Activated T-helper 1 cell treated with anti-CD3 and anti-CD28 coated beads, Interleukin-2, amount 50 U/mL, for 16 hours (primary cell): ENCODE measurements at places on chromosomes 7 and 10.

DNA sequence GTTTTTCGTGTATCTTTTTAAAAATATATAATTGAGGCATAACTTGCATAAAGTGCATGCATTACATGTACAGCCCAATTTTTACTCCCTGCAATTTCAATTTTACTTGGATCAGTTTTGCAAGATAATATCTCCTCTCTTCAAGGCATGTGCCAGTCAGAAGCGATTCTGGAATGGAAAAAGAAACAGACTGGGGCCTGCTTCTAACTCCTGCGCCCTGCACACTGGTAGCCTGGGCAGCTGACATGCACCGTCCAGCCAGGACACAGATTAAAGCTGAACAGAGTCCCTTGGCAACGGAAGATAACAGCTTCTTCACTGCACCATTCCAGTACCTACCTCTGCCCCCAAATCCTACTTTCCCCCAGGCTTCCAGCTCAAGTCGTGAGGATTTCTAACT is 182.1 kb downstream of the FAM107B start:
- no peak for DNase-seq

DNA sequence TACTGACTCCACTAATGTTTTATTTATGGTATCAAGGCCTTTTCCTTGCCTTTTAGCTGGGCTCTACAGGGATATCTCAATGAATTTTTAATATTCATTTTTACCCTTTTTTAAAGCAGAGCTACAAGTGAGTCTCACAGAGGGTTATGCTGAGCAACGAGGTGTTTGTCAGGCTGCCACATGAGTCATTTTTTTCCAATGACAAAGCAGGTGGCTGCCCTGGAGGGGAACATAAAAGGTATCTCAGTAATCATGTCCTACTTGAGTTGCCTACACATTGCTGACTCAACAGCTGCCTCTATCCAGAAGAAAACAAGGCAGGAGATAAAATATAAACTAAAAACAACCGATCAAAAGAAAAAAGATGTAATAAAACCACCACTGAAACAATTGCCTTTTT is 1004.9 kb upstream of the POT1 start:
- no peak for DNase-seq

DNA sequence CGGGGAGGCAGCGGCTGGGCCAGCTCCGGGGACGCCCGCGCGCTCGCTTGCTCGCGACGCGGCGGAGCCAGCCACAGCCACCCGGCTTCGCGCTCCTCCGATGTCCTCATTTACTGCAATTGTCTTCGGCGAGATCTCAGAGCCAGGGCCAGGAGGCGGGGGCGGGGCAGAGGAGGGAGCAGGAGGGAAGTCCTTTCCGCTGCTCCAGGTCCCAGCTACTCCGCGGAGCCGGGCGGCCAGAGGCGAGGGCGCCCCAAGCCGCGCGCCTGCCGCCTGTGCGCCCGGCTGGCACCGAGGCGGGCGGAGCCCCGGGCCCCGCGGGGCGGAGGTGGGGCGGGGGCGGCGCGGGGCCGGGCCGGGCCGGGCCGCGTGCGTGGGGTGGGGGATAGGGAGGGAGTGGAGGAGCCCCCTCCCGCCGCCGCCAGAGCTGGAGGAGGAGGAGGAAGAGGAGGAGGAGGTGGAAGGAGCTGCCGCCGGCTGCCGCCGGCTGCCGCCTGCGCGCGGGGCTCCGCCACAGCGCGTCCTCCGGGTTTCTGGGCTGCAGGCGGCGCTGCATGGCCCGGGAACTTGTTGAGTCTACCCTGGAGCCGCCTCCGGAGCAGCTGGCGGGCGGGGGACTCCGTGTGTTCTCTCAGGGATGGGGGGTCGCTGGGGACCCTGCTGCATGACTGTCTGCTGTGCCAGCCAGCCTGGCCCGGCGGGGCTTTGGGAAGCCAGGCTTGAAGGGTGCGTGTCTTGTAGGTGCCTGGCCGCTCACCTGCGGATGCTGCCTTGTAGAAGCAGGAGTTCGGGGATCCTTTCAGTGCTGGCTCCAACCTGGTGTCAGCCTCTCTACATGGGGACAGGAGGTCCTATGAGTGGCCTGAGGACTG is at the start of gene INSYN2A:
Gene INSYN2A (minus strand): TSS at position 310 of the 872 bp plus-strand sequence. CDS start 20,196 bp downstream, outside the sequence.
- no peak for DNase-seq

- DNase-seq = no peak
Observed at GRCh38 chr10:123787566-123787965, 104.0 kb downstream of the CPXM2 start.

- DNase-seq = no peak
Observed at GRCh38 chr7:77209479-77210139, 10.0 kb upstream of the FGL2 start.

DNA sequence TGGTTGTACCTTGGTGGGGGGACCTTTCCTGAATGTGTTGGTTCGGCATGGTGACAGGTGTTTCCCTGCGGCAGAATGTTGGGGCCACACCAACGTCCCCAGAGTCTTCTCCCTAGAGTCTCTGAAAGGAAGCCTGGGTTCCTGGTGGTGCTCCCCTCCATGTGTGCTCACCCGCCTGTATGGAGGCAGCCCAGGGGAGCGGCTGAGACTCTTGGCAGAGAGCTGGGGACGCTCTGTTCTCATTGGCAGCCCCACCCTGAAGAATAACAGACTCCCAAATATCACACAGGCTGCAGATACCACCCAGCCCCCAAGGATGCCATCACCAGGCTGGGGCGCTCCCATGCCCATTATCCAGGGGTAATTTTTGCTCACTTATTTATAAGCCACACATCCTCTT is 34.8 kb downstream of the CHST12 start:
- DNase-seq = no peak

DNA sequence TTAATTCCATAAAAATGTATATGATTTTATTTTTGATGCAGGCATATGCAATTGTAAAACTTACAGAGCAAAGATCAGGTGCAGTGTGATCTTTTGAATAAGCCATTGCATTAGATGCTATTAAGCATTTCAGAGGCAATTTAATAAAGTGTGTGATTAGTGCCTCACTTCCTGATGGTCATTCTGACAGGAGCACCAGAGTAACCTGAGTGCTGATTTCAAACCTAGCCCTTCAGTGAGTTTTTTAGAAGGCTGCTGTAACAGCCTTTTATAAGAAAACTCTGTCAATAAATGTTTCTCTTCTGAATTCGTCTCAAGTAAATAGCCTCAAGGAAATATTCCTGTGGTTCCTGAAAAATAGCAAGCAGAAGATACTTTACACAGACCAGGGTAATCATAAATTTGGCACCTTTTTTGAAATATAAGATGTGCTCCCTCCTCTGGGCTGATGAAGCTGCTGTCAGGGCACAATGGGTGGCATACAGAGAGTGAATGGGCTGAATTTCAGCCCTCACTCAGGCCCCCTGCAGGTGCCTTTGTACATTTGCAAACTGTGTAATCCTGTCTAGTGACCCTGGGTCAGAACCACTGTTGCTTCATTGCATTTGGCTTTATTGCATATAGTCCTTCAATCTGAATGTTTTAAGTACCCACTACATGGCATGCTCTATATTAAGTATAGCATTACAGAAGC is 193.7 kb upstream of the CSTF2T start:
- no peak for DNase-seq

GRCh38 chr10:48685731-48686130 is 1.1 kb downstream of the WDFY4 start:
- no peak for DNase-seq

GRCh38 chr7:2757361-2757903 is 69.4 kb downstream of the AMZ1 start:
- no peak for DNase-seq

DNA sequence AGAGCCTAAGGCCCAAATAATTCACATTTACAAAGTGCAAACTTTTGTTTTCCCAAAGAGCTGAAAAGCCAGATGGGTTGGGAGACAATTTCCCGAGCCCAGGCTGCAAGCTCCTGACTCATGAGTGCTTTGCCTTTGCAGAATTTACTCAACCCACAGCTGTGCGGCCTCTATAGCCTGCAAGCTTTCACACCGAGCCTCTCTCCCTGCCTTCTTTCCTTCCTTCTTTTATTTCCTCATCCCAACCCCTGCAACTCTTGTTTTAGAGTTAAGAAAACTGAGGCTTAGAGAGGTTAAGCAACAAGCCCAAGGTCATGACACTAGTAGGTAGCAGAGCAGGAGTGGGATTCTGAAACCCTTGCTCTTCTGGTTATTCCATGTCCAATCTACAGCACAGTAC is 203.0 kb upstream of the GPR26 start:
- no peak for DNase-seq

GRCh38 chr7:76315364-76315763 is 12.9 kb downstream of the HSPB1 start:
- DNase-seq = no peak

DNA sequence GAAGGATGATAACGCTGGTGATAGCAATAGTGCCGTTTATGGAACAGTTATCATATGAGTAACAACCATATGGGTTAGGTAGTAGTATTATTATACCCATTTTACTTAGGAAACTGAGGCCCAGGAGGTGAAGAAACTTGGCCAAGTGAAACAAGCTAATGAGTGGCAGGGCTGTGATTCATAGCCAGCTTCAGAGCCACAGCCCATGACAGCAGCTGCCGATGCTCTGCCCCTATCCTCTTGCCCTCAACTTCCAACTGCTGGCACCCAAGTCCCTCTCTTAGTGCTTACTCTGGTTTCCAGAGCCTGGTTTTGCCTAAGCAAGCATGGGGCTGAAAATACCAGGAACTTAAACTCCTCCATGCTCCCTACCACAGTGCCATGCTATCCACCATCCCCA is 12.3 kb downstream of the SH3PXD2A start:
- no peak for DNase-seq

- DNase-seq = no peak
Observed at GRCh38 chr10:10891124-10892082, 126.3 kb upstream of the CELF2 start.

DNA sequence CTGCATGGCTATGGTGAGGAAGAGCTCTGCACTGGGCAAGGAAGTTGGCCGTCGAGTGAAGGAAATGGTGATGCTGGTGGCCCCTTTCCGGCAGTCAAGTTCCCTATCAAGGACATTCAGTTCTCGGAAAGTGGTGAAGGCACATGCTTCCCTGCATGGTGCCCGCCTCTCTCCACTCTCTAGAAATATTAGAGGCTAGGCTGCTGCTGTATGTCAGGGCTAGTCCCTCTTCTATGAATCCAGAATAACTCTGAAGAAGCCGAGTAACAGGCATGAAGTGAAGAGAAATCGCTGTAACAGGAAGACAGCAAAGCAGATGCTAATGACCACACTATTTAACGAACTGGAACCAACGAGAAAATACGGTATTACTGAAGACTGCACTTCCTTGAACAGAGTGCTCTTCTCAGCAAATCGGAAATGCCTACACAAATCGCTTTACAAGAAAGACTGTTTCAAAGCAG is 5.4 kb downstream of the IDI1 start:
- DNase-seq = no peak

- peak; percentile 27 for DNase-seq
Observed at GRCh38 chr7:77696643-77697534, 630 bp downstream of the RSBN1L start.

GRCh38 chr7:94231305-94231704 is 163.4 kb upstream of the COL1A2 start:
- DNase-seq = no peak

DNA sequence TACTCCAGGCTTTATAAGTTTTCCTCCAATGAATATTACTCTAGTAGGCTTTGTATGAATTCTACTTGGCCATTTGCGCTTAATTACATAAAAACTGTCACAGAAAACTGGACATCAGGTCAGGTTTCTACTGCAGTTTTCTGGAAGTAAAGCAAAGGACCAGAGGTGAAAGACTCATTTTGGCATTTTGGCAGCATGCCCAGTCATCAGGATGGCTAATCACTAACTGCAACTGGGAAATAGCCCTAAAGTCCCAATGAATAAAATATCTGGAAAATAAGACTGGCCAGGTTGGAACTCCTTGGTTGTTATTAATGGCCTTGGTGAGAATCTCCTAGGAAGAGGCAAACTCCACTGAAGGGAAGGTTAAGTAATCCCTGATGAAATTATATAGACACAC is 75.5 kb downstream of the COPG2 start:
- DNase-seq = no peak

DNA sequence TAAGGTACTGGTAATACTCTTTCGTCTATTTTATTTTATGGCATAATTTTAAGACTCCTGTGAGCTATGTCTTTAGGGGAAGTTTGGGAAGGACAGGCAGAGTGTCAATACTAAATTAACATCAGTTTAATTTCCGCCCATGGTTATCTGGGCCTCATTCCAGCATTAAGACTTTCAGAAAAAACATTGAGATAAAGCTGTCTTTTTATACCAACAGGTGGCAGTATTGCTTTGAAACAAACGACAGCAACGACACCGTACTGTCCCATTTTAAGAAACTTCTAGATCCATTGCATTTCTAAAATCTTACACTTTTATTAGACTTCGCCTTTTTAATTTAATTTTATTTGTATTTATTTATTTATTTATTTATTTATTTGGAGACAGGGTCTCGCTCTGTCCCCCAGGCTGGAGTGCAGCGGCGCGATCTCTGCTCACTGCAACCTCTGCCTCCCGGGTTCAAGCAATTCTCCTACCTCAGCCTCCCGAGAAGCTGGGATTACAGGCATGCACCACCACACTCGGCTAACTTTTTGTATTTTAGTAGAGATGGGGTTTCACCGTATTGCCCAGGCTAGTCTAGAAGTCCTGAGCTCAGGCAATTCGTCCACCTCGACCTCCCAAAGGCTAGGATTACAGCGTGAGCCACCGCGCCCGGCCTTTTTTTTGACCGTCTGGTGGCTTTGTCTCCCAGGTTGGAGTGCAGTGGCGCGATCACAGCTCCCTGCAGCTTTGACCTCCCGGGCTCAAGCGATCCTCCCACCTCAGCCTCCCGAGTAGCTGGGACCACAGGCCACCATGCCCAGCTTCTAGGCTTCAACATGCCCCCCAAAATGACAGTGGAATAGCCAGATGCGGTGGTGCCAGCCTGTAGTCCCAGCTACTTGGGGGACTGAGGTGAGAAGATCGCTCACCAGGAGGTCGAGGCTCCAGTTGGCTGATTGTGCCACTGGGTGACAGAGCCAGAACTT is 78.7 kb upstream of the C1GALT1 start:
- DNase-seq = no peak

GRCh38 chr7:151310578-151310977 is 31.0 kb upstream of the NUB1 start:
- DNase-seq = no peak

GRCh38 chr7:88155756-88156155 is 64.1 kb downstream of the SRI start:
- DNase-seq = no peak
